ENCODE measurements at places on chromosomes 2 and 18.

GRCh38 chr2:31216734-31217133 lies 581 bp downstream of the CAPN14 start:
- no peak for ATAC-seq

DNA sequence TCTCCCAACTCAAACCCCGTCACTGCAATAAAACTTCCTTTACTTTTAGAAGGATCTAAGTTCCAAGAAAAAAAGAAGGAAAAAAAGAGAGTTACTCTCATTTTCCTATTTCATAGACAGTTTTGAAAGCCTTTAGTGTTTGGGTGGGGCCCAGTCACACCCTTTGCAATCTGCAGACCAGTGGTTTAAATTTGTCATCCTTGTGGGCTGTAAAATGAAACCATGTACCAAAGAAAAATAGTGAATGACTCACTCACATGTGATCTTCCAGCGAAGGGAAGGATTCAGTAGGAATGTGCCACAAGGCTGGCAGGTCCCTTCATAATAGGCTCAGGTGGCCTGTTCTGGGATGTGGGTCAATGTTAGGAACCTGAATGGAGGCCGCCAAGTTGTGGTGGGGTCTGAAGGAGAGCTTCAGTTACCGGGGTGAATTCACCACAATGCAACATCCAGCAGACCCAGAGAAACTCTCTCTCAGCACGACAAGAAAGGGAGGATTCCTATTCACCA lies 28.3 kb downstream of the ANXA4 start:
- peak; percentile 83 for ATAC-seq

GRCh38 chr2:181725476-181725875 lies 45.2 kb upstream of the NEUROD1 start:
- ATAC-seq, result no peak

DNA sequence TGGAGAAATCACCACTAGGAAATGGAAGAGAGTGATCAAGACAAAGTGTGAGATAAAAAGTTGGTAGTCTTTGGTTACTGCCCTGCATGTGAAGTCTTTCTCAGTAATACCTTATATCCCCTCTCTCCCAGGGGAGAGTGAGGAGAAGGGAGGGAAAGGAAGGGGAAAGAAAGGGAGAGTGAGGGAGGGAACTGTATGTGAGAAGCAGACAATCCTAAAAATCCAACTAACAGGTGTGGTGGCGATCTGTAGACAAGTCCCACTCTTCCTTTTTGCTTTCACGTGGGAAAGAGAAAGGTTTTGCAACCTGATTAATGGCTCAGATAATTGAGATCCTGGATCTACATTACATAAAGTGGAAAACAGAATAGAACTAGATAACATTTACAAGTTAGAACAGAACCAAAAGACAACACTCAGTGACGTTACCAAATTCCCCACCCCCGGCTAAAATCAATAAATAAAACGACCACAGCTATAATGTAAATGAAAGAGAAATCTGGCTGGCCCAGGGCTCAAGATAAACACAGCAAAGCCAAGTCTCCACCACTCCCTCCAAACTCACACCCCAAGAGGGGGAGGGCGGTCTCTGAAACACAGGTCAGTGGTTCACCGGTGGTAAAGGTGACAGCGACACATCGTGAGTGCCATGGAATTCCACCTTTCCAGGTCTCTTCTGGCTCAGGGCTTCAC lies 10.0 kb upstream of the APCDD1 start:
- ATAC-seq, result no peak

- no peak for ATAC-seq
Measured at GRCh38 chr2:110100480-110100879, 15.1 kb downstream of the MALL start.

DNA sequence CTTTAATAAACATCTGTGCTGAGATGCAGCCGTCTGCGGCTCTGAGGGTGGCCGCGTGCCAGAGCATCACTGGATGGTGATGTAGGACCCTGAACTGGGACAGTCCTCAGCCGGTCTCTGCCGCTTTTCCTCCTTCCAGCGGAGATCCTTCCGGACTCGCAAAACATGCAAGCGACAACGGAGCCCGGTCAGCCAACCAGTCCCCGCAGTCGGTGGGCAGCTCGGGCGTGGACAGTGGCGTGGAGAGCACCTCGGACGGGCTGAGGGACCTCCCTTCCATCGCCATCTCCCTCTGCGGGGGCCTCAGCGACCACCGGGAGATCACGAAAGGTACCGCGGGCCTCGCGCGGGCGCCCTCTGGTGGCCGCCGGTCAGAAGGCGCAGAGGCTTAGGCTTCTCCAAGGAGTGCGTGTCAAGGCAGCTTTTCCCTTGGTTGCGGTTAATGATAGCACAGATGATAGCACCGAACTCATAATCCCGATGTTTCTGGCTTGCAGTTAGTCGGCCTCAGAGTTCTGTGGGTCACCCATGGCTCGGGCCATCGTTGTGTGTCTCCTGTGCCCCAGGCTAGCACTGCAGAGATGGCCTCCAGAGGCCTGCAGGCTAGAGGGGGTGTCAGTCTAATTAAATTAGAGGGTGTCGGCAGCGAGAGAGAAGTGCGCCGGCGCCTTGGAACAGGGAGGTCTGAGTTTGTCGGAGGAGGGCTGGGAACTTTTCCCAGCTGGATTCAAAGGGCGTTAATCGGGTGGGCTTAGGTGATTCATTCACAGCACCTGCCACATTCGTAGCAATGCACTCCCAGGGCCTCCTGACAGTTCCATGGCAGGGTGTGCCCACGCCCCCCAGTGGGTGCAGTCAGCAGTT lies 38.5 kb downstream of the LPIN1 start:
- ATAC-seq, result peak; percentile 42

DNA sequence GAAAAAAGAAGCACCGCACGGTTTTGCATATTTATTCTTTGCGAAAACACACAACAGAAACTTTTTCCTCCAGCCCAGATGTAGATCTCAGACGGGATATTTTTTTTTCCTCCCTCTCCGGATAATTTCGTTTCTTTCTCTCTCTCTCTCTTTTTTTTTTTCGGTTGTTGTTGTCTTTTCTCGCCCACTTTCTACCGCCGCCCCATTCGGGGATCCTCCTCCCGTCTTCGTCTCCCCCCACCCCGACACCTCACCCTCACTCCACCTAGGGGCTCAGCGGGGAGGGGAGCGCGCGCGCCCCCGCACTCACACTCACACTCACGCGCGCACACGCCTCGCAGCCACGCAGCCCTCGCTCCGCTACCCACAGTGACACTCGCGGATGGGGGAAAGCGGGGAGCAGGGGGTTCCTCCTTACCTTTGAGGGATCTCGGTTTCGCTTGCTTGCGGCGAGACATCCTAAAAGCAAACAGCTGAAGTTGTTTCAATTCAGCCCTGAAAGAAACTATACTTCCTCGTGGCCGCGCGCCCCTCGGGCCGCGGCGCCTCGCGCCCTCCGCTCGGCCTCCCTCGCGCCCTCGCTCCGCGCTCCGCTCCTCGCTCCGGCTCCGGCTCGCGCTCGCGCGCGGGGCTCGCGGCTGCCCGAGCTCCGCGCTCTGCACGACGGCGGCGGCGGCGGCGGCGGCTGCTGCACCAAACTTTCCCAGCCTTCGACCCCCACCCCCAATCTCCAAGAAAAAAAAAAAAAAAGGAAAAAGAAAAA lies 1.3 kb downstream of the ZNF521 start:
- ATAC-seq, result no peak

DNA sequence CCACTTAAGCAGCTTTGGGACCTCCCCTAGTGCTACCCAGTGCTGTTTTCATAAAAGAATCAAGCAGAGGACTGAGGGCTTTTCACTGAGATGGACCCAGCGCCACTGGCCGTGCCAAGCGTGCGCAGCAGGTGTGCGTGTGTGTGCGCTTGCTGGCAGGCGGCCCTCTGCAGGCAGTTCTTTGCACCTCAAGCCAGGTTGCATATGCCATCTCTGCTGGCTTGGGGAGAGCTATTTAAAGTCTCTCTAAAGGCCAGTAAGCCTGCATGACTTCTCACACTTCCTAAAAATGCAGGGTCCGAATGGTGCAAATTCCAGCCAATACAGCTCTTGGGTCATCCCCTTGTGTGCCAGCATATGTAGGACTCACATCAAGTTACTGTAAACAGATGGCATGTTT lies 255.5 kb downstream of the RNF152 start:
- ATAC-seq, result no peak

- no peak for ATAC-seq
Measured at GRCh38 chr2:203097735-203098134, 83.1 kb downstream of the NBEAL1 start.

GRCh38 chr2:47520825-47521665 lies 118.1 kb downstream of the MSH2 start:
- ATAC-seq, result peak; percentile 82

DNA sequence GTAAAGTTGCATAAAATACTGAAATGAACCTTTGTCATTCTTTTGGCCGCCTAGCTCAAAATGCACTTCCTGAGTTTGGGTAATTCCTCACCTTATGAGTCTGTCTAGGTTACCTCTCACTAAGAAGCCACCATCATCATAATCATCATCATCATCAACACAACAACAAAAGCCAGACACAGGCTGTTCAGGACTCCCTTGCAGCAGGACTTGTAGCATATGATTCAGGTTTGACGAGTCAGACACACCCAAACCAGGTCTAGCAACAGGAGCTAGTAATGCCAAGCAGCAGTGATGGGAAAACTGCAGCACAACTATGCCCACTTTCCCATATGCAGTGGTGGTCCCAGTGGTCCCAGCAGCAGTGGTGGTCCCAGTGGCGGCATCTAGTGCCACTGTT lies 2.8 kb upstream of the SGO2 start:
- ATAC-seq, result peak; percentile 53

DNA sequence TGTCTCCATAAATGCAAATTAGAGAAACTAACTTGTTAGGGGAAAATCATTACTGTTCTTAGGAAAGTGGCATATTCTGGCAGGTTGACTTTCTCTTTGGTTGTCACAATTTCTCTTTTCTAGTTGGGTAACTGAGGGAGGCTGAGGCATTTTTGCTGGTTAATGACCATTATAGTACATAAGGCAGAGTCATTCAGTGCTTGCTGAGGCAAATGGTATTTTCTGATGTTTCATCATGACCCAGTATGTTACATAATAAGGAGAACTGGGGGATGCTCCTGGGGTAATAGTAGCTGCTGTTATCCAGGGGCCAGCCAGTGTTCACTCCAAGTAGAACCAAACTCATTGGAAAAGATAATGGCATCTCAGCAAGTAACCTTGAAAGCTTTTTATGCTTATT lies 62.3 kb downstream of the ITGA6 start:
- ATAC-seq, result no peak

DNA sequence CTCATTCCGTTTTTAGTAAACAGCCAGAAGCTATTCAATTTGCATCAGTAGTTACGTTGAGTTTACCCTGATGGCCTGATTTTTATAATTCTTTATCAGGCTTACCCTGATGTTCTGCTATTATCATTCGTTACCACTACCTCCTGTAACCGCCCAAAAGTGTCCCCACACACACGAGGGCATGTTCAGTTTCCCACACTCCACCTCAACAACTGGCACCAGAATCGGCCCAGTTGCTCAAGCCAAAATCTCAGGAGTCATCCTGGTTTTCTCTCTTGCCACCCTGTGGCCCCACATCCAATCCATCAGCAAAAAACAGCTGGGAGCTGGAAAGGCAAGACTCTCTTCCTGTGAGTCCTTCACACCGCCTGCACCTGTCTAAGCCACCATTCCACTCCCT lies 102.9 kb upstream of the RAB6C start:
- ATAC-seq, result no peak

GRCh38 chr18:23188068-23188760 lies 52.9 kb downstream of the CABLES1 start:
- no peak for ATAC-seq

DNA sequence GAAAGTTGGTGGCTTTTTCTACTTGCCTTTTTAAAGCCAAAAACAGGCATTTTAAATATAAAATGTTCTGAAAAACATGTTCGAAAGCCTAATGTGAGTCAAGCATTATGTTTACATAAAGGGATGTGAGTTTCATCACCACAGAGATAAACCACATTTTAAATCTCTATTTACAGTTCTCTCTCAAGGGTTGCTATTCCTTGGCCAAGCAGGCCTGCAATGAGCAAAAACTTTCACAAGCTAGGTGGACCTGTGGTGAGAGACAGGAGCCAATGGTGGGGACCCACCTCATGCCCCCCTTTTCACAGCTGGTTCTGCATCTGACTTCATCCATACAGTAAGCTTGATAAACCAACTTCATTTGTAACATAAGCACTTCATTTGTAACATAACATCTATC lies 65.1 kb downstream of the CUL3 start:
- peak; percentile 54 for ATAC-seq

GRCh38 chr2:210009126-210009525 lies 6.7 kb downstream of the RPE start:
- no peak for ATAC-seq

DNA sequence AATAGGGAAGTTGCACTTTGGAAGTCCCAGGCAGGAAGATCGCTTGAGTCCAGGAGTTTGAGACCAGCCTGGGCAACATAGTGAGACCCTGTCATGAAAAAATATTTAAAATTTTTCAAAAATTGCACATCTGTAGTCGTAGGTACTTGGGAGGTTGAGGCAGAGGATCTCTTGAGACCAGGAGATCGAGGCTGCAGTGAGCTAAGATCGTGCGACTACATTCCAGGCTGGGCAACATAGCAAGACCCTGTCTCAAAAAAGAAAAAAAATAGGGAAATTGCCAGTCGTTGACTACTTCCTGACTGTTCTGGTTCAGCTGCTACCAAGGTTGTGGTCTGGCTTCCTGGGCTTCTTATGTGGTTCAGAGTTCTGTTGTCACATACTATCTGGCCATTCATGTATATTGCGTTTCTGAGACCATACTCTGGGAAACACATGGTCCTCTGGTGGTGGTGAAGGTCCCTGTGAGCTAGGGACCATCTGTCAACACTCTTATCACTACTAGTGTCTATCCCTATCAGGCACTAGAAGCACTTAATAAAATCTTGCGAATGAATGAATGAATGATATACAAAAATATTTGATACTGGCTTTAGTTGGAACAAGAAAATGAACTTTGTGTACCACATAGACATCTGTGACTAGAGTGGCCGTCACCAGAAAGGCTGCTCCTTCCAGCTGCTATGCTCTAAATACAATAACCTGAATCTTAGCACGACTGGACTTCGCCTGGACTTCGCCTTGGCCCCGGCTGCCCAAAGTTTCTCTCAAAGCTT lies 861 bp upstream of the KLHL23 start:
- no peak for ATAC-seq

DNA sequence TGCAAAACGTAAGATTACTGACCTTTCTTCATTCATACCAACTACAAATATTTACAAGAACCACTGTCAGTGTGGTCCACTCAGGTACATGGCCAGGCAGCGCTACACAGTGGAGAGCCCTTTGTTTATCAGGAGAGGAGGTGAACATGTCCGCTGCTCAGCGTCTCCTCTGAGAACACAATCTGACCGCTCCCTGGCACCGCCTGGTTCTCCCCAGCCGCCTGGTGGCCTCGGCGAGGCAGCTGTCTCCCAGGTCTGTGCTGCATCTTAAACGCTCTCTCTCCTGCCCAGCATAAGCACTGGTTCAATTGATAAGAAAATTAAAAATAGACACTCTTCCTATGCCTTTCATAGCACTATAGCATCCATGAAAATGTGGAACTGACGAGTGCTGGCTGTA lies 146.8 kb upstream of the PXDN start:
- ATAC-seq, result no peak
